ENCODE measurements at places on chromosomes 2 and 18. TPM values are rescaled to one million over a fixed set of nuclear protein-coding genes. Genes with fewer than 3 reads are reported as not detected.

COL3A1 gene
- total RNA-seq: 6.9 TPM

STON1 gene
- 0.92 TPM for total RNA-seq

PGAP1 gene
- 15.7 TPM for total RNA-seq

PARD3B gene
- 3.6 TPM for total RNA-seq

IFIH1 gene
- total RNA-seq: 15.4 TPM

C18orf54 gene
- 7.5 TPM for total RNA-seq

TSPYL6 gene
- not detected for total RNA-seq

INPP5D gene
- total RNA-seq: 0.39 TPM

SNORC gene
- 6.8 TPM for total RNA-seq

ANKRD62 gene
- not detected for total RNA-seq

OSR1 gene
- total RNA-seq: 4.4 TPM

STAT1 gene
- 73.4 TPM for total RNA-seq

HK2 gene
- total RNA-seq: 1.7 TPM

LONRF2 gene
- total RNA-seq: 12.9 TPM

RAPGEF4 gene
- 0.62 TPM for total RNA-seq

CTAGE1 gene
- total RNA-seq: not detected

MPHOSPH10 gene
- 34.1 TPM for total RNA-seq

SIX2 gene
- total RNA-seq: 0.51 TPM

ANKRD30BL gene
- not detected for total RNA-seq

ABCG5 gene
- total RNA-seq: 0.05 TPM

CROCC2 gene
- 0.23 TPM for total RNA-seq

DHRS9 gene
- 0.21 TPM for total RNA-seq

Data from Panc1 (cell line).